Activated T-cell treated with anti-CD3 and anti-CD28 coated beads, Interleukin-2, amount 50 U/mL, for 4 hours (primary cell): ENCODE measurements at places on chromosomes 5 and 9. TPM values are rescaled to one million over a fixed set of nuclear protein-coding genes. Genes with fewer than 3 reads are reported as not detected.

GRCh38 chr5:69454460-69455249 lies 37.9 kb upstream of the OCLN start:
- no peak for DNase-seq

GRCh38 chr5:166625210-166625865 lies 1666.1 kb upstream of the WWC1 start:
- no peak for DNase-seq

GRCh38 chr9:444528-444927 lies 229.9 kb downstream of the DOCK8 start:
- DNase-seq = no peak

LCN6 gene
- not detected for total RNA-seq

RNF224 gene
- total RNA-seq = not detected
